ENCODE measurements at places on chromosomes 6 and 20. TPM values are rescaled to one million over a fixed set of nuclear protein-coding genes. Genes with fewer than 3 reads are reported as not detected.

The COX4I2 gene
- not detected for total RNA-seq

The PTCRA gene
- total RNA-seq = not detected

The C6orf118 gene
- under 0.01 TPM for total RNA-seq

The CST4 gene
- not detected for total RNA-seq

The HLA-DQB2 gene
- not detected for total RNA-seq

The CNR1 gene
- total RNA-seq = under 0.01 TPM

The TFAP2D gene
- not detected for total RNA-seq

The FAM229B gene
- 4.5 TPM for total RNA-seq

The IL17F gene
- not detected for total RNA-seq

The PERP gene
- 21.1 TPM for total RNA-seq

The MYCT1 gene
- total RNA-seq = not detected

The CEP250 gene
- 14.7 TPM for total RNA-seq

The HAO1 gene
- not detected for total RNA-seq

The CASS4 gene
- total RNA-seq = 0.20 TPM

The OR2J3 gene
- total RNA-seq = not detected

The GOPC gene
- total RNA-seq = 32.1 TPM
